ENCODE measurements at places on chromosomes 2 and 18.

GRCh38 chr2:181042706-181043105 is 62.3 kb downstream of the UBE2E3 start:
- no peak for DNase-seq

DNA sequence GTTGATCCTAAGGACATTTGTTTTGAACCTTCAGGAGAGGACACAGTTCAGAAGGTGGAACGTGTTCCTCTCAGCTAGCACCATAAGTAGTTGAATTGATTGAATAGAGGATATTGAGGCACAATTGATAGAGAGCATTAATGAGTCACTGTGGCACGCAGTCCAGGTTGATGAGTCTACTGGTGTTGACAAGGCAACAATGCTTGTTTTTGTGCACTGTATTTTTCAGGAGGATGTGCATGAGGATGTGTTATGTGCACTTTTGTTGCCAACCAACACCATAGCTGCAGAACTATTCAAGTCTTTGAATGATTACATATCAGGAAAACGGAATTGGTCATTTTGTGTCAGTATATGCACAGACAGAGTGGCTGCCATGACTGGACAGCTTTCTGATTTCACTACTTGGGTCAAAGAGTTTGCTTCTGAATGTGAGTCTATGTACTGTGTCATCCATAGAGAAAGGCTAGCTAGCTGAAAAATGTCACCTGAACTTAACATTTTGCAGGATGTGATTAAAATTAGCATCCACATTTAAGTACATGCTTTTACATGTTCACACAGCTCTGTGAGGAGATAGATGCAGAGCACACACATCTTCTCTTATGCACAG is 140.1 kb upstream of the B3GNT2 start:
- DNase-seq: no peak

DNA sequence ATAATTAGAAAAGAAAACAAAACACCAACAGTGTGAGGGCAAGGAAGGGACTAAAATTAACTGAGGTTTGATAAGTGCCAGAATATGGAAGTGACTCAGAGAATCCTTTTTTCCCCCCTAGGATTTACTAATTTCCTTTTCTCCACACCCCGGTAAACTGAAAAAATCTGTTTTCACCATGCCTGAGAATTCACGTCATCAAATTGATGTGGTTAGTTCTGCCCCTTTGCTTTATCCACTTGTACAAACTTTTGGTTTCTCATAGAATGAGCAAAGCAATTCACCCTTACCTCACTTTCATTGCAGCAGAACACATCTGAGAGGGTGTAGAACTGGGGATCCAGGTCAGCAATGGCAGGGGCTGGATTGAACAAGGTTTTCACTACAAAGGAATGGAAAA is 57.8 kb downstream of the RBKS start:
- no peak for DNase-seq

DNA sequence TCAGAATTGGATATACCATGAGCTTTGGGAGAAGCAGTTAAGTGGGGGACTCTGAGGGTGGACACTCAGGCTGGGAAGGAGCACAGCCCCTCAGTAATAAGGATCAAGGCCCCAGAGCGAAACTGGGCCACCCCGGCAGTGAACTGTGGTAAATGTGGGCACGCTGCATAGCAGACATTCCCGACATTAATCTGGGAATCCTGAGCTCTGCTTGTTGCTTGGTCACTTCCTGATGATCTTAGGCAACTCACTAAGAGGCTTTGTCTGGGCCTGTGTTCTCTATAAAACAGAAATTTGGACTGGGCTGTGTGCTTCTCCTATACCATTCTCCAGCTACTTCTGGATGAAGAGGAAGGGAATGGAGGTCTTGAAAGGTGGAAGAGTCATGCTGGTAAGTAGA is 4.8 kb downstream of the TGFBRAP1 start:
- DNase-seq: no peak

DNA sequence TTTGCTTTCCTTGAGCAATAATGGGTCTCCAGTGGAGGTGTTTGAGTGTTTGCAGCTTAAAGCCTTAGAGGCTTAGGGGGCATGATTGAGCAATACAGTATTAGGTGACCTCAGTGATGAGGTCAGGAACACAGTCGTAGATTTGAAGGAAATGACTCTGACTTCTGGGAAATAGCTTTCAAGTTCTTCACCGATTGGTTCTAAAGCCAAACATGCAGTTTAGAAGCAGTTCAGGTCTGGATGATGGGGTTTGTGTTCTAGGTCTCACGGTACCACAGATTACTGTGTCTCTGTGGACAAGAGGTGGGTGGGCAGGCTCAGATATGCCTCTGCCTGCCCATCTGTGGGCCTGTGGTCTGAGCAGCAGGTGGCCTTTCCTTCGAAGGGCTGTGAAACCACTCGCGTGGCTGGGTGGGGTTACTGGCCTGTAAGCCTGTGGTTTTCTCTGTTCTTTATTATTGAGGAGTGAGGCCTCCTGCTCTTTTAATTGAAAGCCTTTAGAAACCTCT is 7.8 kb downstream of the MTHFD2 start:
- no peak for DNase-seq

GRCh38 chr2:24493713-24494112 is 2.7 kb downstream of the NCOA1 start:
- no peak for DNase-seq
